ENCODE measurements at places on chromosomes 7 and 10.

GRCh38 chr10:17041626-17042520 is 87.7 kb downstream of the CUBN start:
- H3K4me3 ChIP-seq: no peak overlapping the region
- H3K36me3 ChIP-seq: no peaks in the 10 kb centered on the region
- H3K27me3 ChIP-seq: no peaks in the 10 kb centered on the region

GRCh38 chr10:87765666-87766376 is 52.2 kb downstream of the ATAD1 start:
- H3K4me3 ChIP-seq: no peak overlapping the region
- DNase-seq: no peak
- H3K36me3 ChIP-seq: peaks cover 64% of the 10 kb centered on the region
- H3K27me3 ChIP-seq: no peaks in the 10 kb centered on the region

GRCh38 chr10:99234041-99234790 is 1.4 kb downstream of the HPSE2 start:
- H3K4me3 ChIP-seq: no peak overlapping the region
- no peak overlapping the region for H3K27ac ChIP-seq
- no peaks in the 10 kb centered on the region for H3K36me3 ChIP-seq
- H3K4me1 ChIP-seq: no peaks in the 10 kb centered on the region
- no peak for DNase-seq

DNA sequence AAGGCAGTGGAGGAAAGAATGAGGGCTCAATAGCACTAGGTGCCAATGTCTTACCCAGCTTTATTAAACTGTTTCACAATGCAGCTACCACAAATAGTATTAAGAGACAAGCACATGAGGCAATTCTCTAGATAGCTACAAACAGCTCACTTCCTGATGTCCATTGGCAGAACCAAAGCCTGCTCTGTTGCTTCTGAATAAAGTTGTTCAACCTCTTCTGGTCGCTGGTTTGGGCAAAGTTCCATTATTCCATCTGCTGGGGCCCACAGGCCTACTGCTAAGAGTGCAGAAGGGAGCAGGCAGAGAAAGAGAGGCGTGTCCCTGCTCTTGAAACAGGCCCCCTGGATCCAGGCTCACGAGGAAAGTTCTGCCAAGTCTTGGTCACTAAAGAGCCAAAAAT is 173.9 kb downstream of the ZNF438 start:
- H3K36me3 ChIP-seq: no peaks in the 10 kb centered on the region
- H3K4me3 ChIP-seq: no peak overlapping the region
- no peak overlapping the region for H3K27ac ChIP-seq

DNA sequence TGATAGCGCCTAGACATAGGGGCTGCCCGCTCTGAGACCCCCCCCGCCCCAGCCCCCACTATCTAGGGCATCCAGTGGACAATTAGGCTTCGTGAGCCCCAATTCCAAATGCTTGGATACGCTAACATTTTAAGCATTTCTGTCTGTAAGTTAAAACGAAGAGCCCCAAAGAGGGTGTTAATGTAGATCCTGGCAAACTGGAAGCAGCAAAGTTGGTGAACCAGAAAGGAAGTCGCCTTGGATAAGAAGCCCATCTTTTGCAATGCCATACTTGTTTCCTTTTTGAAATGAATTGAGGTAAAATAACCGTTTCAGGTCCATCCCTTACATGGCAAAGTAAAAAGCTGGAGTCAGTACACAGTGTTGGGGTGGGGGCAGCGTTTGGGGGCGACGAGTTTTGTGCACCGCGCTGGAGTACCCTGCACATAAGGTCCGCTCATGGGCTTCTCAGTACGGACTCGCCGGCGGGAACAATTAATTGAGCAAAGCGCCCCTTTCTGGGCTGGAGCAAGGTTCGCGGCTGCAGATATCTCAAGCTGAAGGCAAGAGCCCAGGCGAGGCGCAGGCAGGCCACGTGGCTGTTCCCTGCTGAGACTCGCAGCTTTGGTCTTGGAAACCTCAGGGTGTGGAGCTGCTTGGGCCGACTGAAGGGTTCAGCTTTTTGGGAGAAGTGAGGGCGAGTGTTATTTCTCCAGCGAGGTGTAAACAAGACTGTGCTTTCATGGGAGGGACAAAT is 1.4 kb upstream of the TWIST1 start:
- H3K36me3 ChIP-seq: no peaks in the 10 kb centered on the region
- H3K4me1 ChIP-seq: no peaks in the 10 kb centered on the region
- no peak for DNase-seq
- H3K27ac ChIP-seq: no peak overlapping the region

GRCh38 chr10:103451831-103452505 is at the start of gene CALHM2:
Gene CALHM2 (minus strand): TSS chr10:103452370. CDS start chr10:103449941, 2,429 bp downstream.
- H3K36me3 ChIP-seq: peaks cover 28% of the 10 kb centered on the region
- peak; percentile 76 for DNase-seq
- peaks cover 31% of the 10 kb centered on the region for H3K4me1 ChIP-seq
- H3K27me3 ChIP-seq: no peaks in the 10 kb centered on the region

- no peaks in the 10 kb centered on the region for H3K4me1 ChIP-seq
- H3K27ac ChIP-seq: no peak overlapping the region
- no peaks in the 10 kb centered on the region for H3K36me3 ChIP-seq
- no peak overlapping the region for H3K4me3 ChIP-seq
- no peaks in the 10 kb centered on the region for H3K27me3 ChIP-seq
Observed at GRCh38 chr10:49367600-49367999, 28.3 kb downstream of the DRGX start.

GRCh38 chr10:86642021-86642420 is 12.3 kb upstream of the OPN4 start:
- H3K27ac ChIP-seq: no peak overlapping the region
- DNase-seq: no peak
- no peaks in the 10 kb centered on the region for H3K27me3 ChIP-seq

GRCh38 chr10:125158601-125159485 is 1.5 kb downstream of the CTBP2 start:
- peak overlapping the region; percentile 68 for H3K4me3 ChIP-seq
- H3K27me3 ChIP-seq: peaks cover 2% of the 10 kb centered on the region
- peak; percentile 27 for DNase-seq
- H3K27ac ChIP-seq: peak overlapping the region; percentile 66

- H3K4me3 ChIP-seq: no peak overlapping the region
- no peaks in the 10 kb centered on the region for H3K36me3 ChIP-seq
- no peak overlapping the region for H3K27ac ChIP-seq
Observed at GRCh38 chr10:33113466-33113865, 155.4 kb upstream of the ITGB1 start.

DNA sequence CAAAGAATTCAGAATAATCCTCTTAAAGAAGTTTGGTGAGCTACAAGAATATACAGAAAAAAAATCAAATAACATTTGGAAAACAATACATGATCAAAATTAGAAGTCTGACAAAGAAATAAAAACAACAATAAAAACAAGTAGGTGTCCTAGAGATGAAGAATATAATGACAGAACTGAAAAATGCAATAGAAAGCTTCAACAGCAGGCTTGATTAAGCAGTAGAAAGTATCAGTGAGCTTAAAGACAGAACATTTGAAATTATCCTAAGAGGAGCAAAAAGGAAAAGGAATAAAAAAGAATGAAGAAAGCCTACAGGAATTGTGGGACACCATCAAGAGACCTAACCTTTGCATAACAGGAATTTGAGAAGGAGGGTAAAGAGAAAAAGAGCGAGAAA is 238.8 kb downstream of the ZEB1 start:
- no peaks in the 10 kb centered on the region for H3K27me3 ChIP-seq
- H3K4me3 ChIP-seq: no peak overlapping the region
- no peak for DNase-seq
- no peak overlapping the region for H3K27ac ChIP-seq

DNA sequence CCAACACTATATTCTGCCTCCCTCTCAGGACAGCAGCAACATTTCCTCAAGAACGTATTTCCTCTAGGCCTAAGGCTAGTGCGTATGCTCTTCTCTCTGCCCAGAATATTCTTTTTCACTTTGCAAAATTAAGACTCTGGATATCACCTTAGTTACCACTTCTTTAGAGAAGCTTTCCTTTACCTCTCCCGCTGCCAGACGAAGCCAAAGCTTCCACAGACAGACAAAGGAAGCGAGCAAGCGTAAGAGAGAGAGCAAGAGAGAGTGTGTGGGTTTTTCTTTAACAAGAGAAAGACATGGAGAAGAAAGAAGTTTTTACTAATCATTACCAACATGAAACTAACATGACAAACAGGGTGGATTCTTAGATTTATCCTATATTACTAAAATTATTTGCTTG is 64.1 kb downstream of the P4HA1 start:
- H3K36me3 ChIP-seq: peaks cover 67% of the 10 kb centered on the region
- no peak overlapping the region for H3K27ac ChIP-seq
- H3K27me3 ChIP-seq: no peaks in the 10 kb centered on the region

Data from DND-41 (cell line).